ENCODE measurements at places on chromosomes 1 and 21. TPM values are rescaled to one million over a fixed set of nuclear protein-coding genes. Genes with fewer than 3 reads are reported as not detected.

The UMODL1 gene
- total RNA-seq = not detected

The IQGAP3 gene
- 20.8 TPM for total RNA-seq

The ANKRD34A gene
- total RNA-seq = 0.15 TPM

The GJA9 gene
- total RNA-seq = not detected

The RAB7B gene
- total RNA-seq = 1.2 TPM

The OR2L13 gene
- total RNA-seq = not detected

The PADI4 gene
- not detected for total RNA-seq

The RAB3GAP2 gene
- 13.3 TPM for total RNA-seq

The NUAK2 gene
- 29.0 TPM for total RNA-seq

The ATP1A2 gene
- 0.13 TPM for total RNA-seq

The SLC30A2 gene
- total RNA-seq = 0.31 TPM

The KCNA3 gene
- total RNA-seq = not detected

The RHOU gene
- total RNA-seq = 4.3 TPM

The CA6 gene
- total RNA-seq = not detected

The C2CD2 gene
- 8.2 TPM for total RNA-seq

All from A549 treated with ZK216348 at 1 μM for 4 hours (cell line).